Spinal cord (tissue), 10 donors: ENCODE measurements at places on chromosomes 3 and 15. TPM values are rescaled to one million over a fixed set of nuclear protein-coding genes. Genes with fewer than 3 reads are reported as not detected.

The DNAH12 gene
- polyA plus RNA-seq = 5.9 TPM

The COL6A5 gene
- 0.09 TPM for polyA plus RNA-seq

The CPN2 gene
- not detected for polyA plus RNA-seq

The CADPS gene
- polyA plus RNA-seq = 184 TPM

The PARP15 gene
- 0.44 TPM for polyA plus RNA-seq

The HDGFL3 gene
- 195 TPM for polyA plus RNA-seq

The CD96 gene
- polyA plus RNA-seq = 0.33 TPM

The TLE3 gene
- polyA plus RNA-seq = 48.7 TPM

The TMOD2 gene
- polyA plus RNA-seq = 114 TPM

The EIF4G1 gene
- polyA plus RNA-seq = 187 TPM

The SNRK gene
- 40.7 TPM for polyA plus RNA-seq

The ACAA1 gene
- polyA plus RNA-seq = 99.3 TPM
